ENCODE measurements at places on chromosomes 2 and 18.

DNA sequence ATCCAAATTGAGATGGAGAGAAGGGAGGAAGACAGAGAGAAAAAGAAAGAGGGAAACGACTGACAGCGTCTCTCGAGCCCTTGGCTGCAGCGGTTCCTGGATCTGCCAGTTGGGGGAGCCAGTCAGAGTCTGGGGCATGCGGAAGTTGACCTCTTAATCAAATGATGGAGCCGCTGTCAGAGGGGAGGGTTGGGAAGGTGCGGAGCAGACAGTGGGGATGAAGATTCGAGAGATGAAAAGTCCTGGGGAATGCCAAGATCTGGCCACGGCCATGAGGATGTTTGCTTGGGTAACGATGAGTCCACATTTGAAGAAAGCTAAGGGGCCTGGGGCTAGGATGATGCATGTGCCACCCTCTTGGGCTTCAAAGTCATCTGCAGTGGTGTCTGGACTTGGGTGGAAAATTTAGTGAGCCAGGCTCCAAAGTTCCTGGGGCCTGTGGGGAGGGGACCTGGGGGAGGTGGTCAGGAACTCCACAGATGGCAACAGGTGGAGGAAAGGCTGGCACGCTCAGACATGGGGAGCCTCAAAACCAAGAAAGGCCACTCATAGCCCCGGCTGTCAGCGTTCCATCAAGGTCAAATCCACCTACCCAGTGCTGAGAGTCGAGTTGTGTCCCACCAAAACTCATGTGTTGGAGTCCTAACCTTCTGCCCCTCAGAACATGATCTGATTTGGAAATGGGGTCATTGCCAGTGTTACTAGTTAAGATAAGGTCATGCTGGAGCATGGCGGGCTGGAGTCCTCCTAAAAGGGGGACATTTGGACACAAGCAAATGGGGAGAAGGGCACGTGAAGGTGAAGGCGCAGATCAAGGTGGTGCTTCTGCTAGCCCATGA lies 200.1 kb downstream of the NDUFA10 start:
- DNase-seq, result no peak

DNA sequence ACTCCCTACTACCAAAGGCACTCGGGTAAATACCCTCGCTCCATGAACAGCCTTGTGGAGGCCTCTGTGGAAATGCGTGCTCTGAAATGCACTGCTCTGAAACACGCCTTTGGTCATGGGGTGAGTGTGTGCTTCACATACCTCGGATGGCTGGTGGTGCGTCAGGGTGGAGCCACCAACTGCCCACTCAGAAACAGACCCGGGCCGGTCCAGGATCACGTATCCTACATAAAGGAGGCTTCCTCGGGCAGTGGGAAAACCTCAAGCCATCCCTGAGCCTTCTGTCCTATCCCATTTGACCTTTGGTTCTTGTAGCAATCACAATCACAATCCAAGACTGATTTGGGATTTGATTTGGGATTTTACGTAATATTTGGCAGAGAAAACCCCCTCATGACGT lies 53.5 kb upstream of the ZNF516 start:
- no peak for DNase-seq

DNA sequence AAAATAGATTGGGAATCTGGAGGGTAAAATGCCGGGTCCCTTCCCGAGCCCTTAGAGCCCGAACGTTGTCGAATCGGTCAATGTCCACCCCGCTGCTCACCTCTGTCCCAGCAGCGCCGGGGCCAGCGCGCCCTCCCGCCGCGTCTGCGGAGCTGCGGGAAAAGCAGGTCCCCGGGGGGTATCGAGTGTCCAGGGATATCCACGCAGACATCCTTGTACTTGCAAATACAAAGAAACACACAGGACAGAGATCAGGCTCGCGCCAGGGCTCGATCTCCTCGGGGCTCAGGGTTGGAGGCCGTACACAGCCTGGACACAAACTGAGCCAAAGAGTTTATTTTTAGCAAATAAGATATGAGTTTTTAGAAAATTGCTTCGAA lies 2.3 kb upstream of the GATA6 start:
- no peak for DNase-seq

DNA sequence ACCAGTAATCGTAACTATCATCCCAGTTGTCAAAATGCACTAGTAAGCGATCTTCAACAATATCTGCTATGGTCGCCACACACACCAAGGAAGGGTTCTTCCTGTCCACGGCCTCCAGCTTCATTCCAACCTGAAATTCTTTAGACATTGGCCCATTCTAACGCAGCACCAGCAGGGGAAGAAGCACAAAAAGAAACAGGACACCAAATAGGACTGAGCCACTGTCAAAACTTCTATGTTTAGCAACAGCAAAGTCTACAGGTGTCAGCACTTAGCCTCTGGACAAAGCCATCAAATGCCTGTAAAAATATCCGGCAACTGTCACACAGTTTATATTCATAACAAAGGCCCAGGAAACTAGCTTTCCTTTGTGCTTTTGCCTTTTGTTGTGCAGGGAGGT lies 175.0 kb downstream of the L3MBTL4 start:
- no peak for DNase-seq

- no peak for DNase-seq
These were observed 204.0 kb downstream of the CYRIA start for GRCh38 chr2:16461672-16462071.

DNA sequence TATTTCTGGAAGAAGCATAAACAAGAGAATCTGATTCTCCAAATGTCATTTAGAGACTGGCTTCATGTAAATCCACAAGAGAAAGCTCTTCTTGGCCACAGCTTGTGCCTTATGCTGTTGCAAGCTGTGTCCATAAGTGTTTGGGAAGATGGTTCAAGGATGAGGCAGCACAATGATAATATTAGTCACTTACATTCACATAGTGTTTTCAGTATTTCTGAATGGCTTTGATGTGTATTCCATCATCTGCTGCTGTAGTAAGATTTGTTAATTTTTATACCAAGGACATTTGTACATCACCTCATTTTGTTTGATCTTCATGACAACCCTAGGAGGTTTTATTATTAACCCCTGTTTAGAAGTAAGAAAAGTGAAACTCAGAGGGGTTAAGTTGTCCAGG lies 29.9 kb downstream of the CREG2 start:
- DNase-seq, result no peak

DNA sequence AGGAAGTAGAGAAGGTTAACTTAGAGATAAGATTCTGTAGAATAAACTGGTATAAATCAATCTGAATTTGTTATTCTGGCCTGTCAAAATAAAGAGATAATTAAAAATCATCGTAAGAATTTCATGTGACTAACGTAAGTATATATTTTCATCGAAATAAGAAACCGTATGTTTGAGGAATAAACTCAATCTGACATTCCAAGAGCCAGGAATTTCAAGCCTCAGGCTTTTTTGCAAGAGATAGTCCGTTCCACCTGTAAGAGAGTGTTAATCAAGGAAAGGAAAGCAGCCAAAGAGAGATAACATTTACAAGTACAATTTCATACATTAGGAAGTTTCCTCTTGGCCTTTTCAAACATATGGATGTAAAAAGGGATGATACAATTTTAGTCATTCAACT lies 701.5 kb downstream of the CBLN2 start:
- no peak for DNase-seq

- no peak for DNase-seq
These were observed 64.1 kb upstream of the LCLAT1 start for GRCh38 chr2:30382995-30383394.

DNA sequence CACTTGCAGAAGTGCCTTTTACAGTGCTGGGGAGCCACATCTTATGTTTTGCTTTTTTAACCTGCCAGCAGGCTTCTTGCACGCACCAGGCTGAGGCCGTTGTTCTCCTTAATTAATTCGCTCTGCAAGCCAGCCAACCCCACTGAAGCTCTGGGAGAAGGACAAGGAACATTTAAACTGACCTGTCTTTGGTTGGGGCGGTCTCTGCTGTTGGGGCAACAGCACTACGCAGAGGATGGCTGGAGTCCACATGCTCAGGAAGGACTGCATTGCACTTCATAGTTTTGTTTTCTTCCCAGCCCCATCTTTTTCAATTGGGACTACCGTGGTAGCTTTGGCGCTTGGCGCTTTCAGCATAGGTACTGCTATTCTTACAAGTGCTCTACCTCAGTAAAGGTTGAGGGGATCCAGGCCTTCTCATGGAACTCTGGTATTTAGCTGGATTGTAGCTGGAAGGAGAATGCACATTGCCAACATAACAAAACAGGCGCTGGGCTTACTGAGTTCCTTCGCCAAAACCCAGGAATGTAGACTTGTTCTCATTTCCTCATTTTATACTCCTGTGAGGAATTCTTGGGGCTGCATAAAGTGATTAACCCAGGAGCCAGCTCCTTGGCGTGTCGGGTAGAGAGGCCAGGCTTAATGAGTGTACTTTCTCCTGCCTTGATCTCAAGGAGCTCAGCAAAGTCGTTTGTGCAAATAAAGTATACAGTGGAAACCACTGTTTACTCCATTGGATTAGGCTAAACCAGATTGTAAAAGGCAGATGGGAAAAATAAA lies 146.2 kb downstream of the PRKCE start:
- no peak for DNase-seq

DNA sequence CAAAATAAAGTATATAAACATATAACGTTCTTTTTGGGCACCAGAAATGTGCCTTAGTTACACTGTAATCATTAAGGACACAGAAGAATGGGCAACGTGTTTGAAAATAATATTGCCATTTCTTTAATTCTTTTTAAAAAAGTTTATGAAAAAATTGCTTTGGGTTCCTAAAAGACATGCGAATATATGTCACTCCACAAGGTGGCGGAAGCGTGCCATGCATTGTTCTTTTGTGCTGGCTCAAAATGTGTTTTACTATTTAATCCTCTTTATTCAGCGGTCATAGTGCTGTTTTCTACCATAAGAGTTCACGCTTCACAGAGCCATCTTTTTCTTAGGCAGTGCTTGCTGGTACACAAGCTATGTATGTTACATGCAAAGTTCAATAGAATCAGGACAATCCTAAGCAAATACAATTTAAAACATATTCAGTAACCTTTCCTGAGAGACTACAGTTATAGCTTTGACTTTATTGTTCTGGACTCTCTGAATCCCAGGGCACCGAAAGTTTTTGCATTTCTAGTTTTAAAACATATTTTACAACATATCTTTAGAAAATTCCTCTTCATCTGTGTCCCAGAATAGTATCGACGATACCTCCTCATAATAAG lies 147.8 kb upstream of the ERBB4 start:
- DNase-seq, result peak; percentile 23

DNA sequence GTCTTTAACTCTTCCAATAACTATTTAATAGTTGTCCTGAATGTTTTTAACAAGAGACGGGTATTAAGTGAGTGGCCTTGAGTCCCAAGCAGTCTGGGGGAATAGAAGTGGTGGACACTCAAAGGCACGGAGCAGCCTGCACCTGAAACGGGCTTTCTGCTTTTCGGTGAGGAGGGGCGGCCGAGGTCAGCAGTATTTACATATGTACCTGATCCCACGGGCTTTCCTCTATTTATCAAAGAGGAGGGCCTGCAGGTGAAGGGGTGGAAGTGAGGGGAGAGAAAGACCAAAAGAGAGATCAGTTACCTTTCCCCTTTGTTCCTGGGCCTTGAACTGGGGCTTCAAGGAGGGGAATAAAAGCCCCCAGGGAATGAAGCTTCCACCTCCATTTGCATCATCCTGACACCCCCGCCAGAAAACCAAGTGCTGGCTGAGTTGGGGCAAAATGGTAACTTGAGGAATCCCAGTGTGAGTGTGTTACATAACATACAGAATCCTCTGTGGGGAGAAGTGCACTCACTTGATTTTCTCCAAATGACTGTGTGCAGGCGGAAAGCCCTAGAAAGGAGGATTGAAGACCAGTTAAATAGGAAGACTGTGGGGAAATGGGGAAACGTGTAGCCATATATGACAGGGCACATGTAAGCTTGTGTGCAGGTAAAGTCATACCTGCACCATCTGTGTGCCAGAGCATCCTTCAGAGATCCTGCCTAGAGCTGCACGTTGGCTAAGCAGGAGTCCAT lies 12.4 kb downstream of the POU3F3 start:
- no peak for DNase-seq

GRCh38 chr2:217790195-217790594 lies 212.6 kb downstream of the TNS1 start:
- no peak for DNase-seq

GRCh38 chr18:56990678-56991077 lies 156.2 kb upstream of the BOD1L2 start:
- DNase-seq, result no peak

DNA sequence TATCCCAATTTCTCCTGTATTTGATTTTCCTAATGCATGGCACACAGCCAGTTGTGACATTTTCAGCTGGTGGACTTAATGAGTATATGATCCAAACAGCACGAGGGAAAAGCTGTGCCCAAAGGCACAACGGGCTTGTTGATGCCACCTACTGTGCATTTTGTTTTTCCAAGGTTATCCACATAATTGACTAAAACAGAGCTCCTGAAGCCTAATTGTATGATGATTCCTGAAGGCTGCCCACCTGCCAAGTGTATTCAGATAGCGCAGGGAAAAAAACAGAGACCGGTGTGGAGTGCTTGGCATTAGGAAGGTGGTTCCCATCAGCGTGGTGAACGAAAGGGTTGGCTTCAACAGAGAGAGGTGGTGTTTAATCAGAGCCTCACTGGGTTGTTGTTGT lies 14.9 kb downstream of the RBMS1 start:
- DNase-seq, result no peak

DNA sequence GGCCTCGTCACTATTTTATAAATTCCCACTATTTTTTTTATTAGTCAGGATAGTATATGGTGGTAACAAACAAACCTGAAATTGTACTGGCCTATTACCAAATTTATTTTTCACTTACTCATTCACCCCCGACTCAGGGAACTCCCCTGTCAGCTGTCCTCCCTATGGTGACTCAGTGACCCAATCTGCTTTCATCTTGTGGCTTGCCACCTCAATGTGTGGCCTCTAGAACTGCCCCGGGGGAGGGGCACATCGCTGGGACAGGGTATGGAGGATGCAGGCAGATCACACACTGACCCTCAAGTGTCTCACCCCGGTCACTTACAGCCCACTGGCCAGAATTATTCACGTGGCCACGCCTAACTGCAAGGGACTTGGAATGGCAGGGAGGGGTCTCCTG lies 71.6 kb downstream of the ACTR2 start:
- DNase-seq, result peak; percentile 4

- no peak for DNase-seq
These were observed 320.9 kb upstream of the ETAA1 start for GRCh38 chr2:67076239-67076624.

DNA sequence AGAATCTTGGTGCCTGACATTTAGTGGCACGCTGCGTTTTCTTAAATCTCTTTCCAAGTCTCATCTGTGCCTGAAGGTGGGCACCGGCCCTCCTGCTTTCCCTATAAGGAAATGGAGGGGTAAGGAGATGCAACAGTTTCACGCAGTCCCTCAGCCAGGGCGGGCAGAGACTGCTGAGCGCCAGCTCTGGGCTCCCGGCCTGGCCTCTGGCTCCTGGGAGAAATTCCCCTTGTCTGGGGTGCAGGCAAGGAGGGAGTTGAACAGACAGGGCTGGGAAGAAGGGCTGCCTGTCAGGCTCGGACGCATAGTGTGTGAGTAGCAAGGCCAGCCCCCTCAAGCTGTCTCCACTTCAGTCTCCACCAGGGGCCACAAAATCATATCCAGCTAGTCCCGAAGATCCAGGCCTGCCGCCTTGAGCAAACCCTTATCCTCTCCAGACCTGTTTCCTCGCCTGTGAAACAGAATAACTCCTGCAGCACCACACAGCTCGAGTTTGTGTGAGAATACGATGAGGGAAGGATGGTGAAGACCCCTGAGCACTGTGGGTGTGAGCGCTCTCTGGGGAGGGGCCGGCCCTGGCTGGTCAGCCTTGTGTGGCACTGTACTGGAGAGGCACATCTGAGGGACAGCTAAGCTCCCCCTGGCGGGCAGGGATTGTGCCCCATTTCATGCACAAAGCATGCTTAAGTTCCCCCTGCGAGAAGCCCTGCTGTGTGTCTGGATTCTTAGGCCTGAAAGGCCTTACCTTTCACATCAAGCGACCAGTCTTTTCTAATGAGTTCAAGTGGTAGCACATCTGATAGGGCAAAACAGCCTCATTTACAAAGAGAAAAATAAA lies 33.8 kb downstream of the SDC1 start:
- no peak for DNase-seq

All from stimulated activated CD8-positive, alpha-beta memory T cell treated with anti-CD3 and anti-CD28 coated beads, Interleukin-7, amount 100 ng/mL, for 1 hour (primary cell).